ENCODE measurements at places on chromosomes 4 and X. TPM values are rescaled to one million over a fixed set of nuclear protein-coding genes. Genes with fewer than 3 reads are reported as not detected.
A peak's percentile ranks its signal among the peaks of the same experiment; 100 is the strongest.

TCEANC gene
- total RNA-seq = 6.9 TPM

FRAS1 gene
- not detected for total RNA-seq

HMX1 gene
- not detected for total RNA-seq

GAB3 gene
- total RNA-seq = 5.5 TPM

TBX22 gene
- not detected for total RNA-seq

SLC6A14 gene
- not detected for total RNA-seq

MAGEE2 gene
- total RNA-seq = not detected

ABRAXAS1 gene
- 18.7 TPM for total RNA-seq

- no peak for DNase-seq
- no peak overlapping the region for H3K4me3 ChIP-seq
- H3K4me1 ChIP-seq = no peaks in the 10 kb centered on the region
- peaks cover 6% of the 10 kb centered on the region for H3K27me3 ChIP-seq
- H3K27ac ChIP-seq = no peak overlapping the region
Measured at GRCh38 chr4:165524532-165525190, 145.9 kb downstream of the CPE start.

GRCh38 chr4:5204781-5205180 lies 153.5 kb downstream of the STK32B start:
- H3K27me3 ChIP-seq = no peaks in the 10 kb centered on the region
- no peak overlapping the region for H3K27ac ChIP-seq
- no peaks in the 10 kb centered on the region for H3K4me1 ChIP-seq
- H3K4me3 ChIP-seq = no peak overlapping the region
- H3K36me3 ChIP-seq = no peaks in the 10 kb centered on the region

DNA sequence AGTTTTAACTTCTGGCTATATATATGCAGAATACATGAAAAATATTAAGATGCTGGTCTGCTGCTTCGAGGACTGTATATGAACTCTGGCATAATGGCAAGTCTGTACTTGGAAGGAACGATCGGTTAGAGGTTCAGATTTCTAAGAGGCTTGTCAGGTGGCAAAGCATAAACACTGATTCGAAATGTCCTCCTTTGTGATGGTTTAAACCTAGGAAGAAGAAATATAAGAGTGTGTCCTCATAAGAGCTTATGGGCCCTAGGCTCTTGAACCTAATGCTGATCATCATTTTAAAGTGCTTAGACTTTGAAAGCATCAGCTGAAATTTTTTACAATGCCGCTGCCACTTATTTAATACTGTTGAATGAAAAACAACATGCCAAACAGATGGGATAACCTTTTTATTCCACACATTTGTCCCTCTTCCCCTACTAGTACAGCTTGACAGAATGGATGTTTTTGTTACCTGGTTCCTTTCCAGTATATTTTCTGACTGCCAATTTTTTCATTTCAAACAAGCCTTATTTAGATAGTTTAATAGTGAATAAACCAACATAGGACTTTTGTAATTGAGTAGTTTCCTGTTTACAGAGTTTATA lies 8.8 kb downstream of the SPRY1 start:
- H3K27me3 ChIP-seq = no peaks in the 10 kb centered on the region
- H3K27ac ChIP-seq = no peak overlapping the region
- H3K36me3 ChIP-seq = peaks cover 23% of the 10 kb centered on the region

DNA sequence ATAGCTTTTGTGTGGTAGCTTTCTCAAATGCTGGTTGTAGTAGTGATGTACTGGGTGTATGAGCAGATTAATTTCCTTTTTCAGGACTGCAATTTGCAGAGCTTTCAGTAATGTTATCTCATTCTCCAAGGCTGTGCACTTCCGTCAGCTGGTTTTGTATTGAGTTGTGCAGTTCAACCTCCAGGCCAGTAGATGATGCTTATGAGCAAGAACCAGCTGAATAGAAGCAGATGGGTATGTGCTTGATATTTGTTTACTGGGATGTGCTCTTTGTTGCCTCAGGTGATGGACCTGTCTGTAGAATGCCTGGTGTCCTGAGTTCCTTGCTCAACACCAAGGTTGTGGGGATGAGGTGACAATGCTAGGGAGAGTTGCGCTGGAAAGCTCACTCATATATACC lies 462.8 kb downstream of the PCDH18 start:
- no peaks in the 10 kb centered on the region for H3K36me3 ChIP-seq
- H3K27ac ChIP-seq = no peak overlapping the region
- H3K4me3 ChIP-seq = no peak overlapping the region
- no peaks in the 10 kb centered on the region for H3K27me3 ChIP-seq
- DNase-seq = no peak
- no peaks in the 10 kb centered on the region for H3K4me1 ChIP-seq

GRCh38 chr4:151876381-151876988 lies 115.7 kb upstream of the GATB start:
- H3K4me1 ChIP-seq = peaks cover 4% of the 10 kb centered on the region
- peaks cover 2% of the 10 kb centered on the region for H3K27me3 ChIP-seq
- H3K4me3 ChIP-seq = no peak overlapping the region
- no peak overlapping the region for H3K27ac ChIP-seq

DNA sequence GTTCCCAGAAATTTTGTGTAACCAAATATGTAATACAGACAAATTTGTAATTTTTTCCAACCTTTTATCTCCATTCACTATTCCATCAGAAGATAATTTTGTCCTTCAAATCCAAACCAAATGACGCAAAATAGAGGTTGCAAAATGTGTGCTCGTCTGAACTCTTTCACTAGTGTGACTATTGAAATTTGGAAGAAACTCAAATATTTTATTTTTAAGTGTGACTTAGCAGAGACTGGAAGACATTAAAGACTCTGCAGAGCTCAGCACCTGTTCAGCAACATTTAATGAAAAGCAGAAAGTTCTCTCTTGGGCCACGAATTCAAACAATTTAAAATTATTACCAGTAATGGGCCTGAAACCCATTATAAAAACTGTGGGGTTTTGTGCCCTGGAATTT lies 30.0 kb upstream of the APELA start:
- no peaks in the 10 kb centered on the region for H3K4me1 ChIP-seq
- no peaks in the 10 kb centered on the region for H3K27me3 ChIP-seq
- no peak for DNase-seq

- no peaks in the 10 kb centered on the region for H3K27me3 ChIP-seq
- H3K4me3 ChIP-seq = no peak overlapping the region
- H3K27ac ChIP-seq = no peak overlapping the region
- no peaks in the 10 kb centered on the region for H3K4me1 ChIP-seq
Measured at GRCh38 chr4:22029803-22030202, 81.2 kb upstream of the KCNIP4 start.

GRCh38 chr4:122118243-122118642 lies 33.9 kb upstream of the BLTP1 start:
- H3K4me1 ChIP-seq = peaks cover 20% of the 10 kb centered on the region
- DNase-seq = no peak
- H3K27me3 ChIP-seq = no peaks in the 10 kb centered on the region
- no peak overlapping the region for H3K4me3 ChIP-seq
- H3K36me3 ChIP-seq = no peaks in the 10 kb centered on the region

- no peaks in the 10 kb centered on the region for H3K27me3 ChIP-seq
- H3K4me3 ChIP-seq = peak overlapping the region; percentile 73
- peaks cover 18% of the 10 kb centered on the region for H3K4me1 ChIP-seq
- peak overlapping the region; percentile 90 for H3K27ac ChIP-seq
- H3K36me3 ChIP-seq = no peaks in the 10 kb centered on the region
Measured at GRCh38 chrX:14497184-14497666, 32.1 kb upstream of the GLRA2 start.

DNA sequence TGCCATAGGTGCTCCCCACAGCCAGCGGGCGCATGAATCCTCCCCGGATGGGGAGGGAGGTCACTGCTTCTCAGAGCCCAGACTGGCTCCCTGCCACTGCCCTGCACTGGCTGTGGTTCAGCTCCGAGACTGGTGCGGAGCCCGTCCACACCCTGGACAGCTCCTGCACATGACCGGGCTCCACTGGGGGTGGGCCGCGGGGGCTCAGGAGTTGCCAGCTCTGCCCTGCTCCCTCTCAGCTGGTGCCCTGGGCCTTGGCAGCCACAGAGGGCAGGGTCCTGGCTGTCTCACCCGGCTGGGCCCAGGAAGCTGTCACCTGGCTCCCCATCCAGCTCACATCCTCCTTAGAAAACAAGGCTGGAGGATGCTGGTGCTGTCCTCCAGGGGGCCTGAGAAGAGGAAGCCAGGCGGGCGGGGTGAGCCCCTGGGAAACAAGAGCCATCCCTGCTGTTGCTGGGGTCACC lies 64.9 kb upstream of the ADRA2C start:
- no peak overlapping the region for H3K4me3 ChIP-seq
- no peaks in the 10 kb centered on the region for H3K36me3 ChIP-seq
- no peak overlapping the region for H3K27ac ChIP-seq
- DNase-seq = no peak
- no peaks in the 10 kb centered on the region for H3K4me1 ChIP-seq

GRCh38 chrX:154051201-154051810 lies 31.6 kb upstream of the IRAK1 start:
- H3K27me3 ChIP-seq = no peaks in the 10 kb centered on the region
- no peak overlapping the region for H3K4me3 ChIP-seq
- peak overlapping the region; percentile 73 for H3K27ac ChIP-seq
- H3K36me3 ChIP-seq = peaks cover 30% of the 10 kb centered on the region
- DNase-seq = peak; percentile 77
- peaks cover 28% of the 10 kb centered on the region for H3K4me1 ChIP-seq

- H3K4me1 ChIP-seq = no peaks in the 10 kb centered on the region
- no peak overlapping the region for H3K4me3 ChIP-seq
- H3K27ac ChIP-seq = no peak overlapping the region
- H3K27me3 ChIP-seq = peaks cover 2% of the 10 kb centered on the region
Measured at GRCh38 chrX:68995780-68996551, 167.1 kb downstream of the EFNB1 start.

DNA sequence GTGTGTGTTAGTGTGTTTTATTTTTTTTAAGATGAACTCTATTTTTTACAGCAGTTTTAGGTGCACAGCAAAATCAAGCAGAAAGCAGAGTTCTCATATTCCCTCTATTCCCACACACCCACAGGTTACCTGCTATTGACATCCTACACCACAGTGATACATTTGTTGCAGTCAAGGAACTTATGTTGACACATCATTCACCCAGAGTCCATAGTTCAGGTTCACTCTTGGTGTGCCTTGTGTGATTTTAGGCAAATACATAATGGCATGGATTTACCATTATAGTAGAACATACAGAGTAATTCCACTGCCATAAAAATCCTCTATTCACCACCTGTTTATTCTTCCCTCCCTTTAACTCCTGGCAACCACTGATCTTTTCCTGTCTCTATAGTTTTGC lies 28.7 kb downstream of the DIAPH2 start:
- H3K27me3 ChIP-seq = no peaks in the 10 kb centered on the region
- peaks cover 2% of the 10 kb centered on the region for H3K36me3 ChIP-seq
- no peaks in the 10 kb centered on the region for H3K4me1 ChIP-seq
- no peak overlapping the region for H3K27ac ChIP-seq
- no peak overlapping the region for H3K4me3 ChIP-seq

DNA sequence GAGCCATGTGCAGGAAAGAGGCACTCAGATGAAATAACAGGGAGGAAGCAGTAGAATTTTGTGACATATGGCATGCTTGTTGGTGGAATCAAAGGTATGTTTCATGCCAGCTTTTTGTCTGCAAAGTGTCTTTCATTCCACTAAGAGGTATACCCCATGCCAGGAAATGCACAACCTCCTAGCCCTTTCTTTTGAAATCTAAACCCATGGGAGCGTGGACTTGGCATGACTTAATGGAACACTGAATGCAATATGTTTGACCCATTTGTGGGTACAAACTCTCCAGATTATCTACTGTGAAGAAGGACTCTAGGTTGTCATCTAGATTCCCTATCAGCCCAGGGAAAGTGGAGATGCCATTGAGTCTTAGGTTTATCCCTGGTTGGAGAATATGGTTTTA lies 338.3 kb upstream of the TEX13C start:
- H3K27ac ChIP-seq = no peak overlapping the region
- DNase-seq = no peak
- H3K27me3 ChIP-seq = no peaks in the 10 kb centered on the region
- no peak overlapping the region for H3K4me3 ChIP-seq

- H3K4me1 ChIP-seq = no peaks in the 10 kb centered on the region
- H3K36me3 ChIP-seq = no peaks in the 10 kb centered on the region
- H3K27me3 ChIP-seq = no peaks in the 10 kb centered on the region
- H3K27ac ChIP-seq = no peak overlapping the region
- DNase-seq = no peak
Measured at GRCh38 chr4:96366632-96367031, 526.7 kb downstream of the PDHA2 start.

DNA sequence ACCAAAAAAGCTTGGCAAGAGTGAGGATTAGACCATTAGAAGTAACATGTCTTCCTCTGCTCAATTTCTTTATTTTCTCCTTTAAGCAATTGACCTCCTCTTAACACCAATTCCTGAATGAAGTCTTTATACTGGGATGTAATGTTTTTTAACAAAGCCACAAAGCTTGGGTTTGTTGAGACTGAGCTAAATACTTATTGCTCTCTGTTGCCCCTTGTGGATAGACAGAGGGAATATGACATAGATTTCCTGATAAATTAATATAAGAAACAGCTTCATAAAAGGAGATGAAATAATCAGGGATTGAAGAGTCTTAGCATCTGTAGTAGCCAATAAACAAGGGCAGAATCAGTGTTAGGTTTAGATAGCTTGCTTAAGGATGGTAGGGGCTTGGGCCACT lies 57.6 kb downstream of the CCDC160 start:
- H3K36me3 ChIP-seq = no peaks in the 10 kb centered on the region
- peaks cover 7% of the 10 kb centered on the region for H3K27me3 ChIP-seq
- H3K4me1 ChIP-seq = no peaks in the 10 kb centered on the region
- H3K27ac ChIP-seq = no peak overlapping the region

GRCh38 chrX:139738581-139738980 lies 30.6 kb upstream of the MCF2 start:
- peak; percentile 33 for DNase-seq
- H3K27ac ChIP-seq = peak overlapping the region; percentile 79
- H3K27me3 ChIP-seq = no peaks in the 10 kb centered on the region

- H3K27me3 ChIP-seq = no peaks in the 10 kb centered on the region
- no peak overlapping the region for H3K4me3 ChIP-seq
- no peak for DNase-seq
- H3K4me1 ChIP-seq = peaks cover 15% of the 10 kb centered on the region
- H3K36me3 ChIP-seq = no peaks in the 10 kb centered on the region
Measured at GRCh38 chr4:184544788-184545409, 70.5 kb upstream of the IRF2 start.

GRCh38 chrX:29024871-29025270 lies 437.6 kb downstream of the IL1RAPL1 start:
- H3K27me3 ChIP-seq = no peaks in the 10 kb centered on the region
- H3K4me1 ChIP-seq = no peaks in the 10 kb centered on the region
- no peaks in the 10 kb centered on the region for H3K36me3 ChIP-seq
- no peak overlapping the region for H3K4me3 ChIP-seq
- DNase-seq = no peak
- H3K27ac ChIP-seq = no peak overlapping the region

GRCh38 chrX:82534086-82534597 lies 973.9 kb upstream of the POU3F4 start:
- no peak overlapping the region for H3K4me3 ChIP-seq
- no peaks in the 10 kb centered on the region for H3K27me3 ChIP-seq
- no peaks in the 10 kb centered on the region for H3K4me1 ChIP-seq

DNA sequence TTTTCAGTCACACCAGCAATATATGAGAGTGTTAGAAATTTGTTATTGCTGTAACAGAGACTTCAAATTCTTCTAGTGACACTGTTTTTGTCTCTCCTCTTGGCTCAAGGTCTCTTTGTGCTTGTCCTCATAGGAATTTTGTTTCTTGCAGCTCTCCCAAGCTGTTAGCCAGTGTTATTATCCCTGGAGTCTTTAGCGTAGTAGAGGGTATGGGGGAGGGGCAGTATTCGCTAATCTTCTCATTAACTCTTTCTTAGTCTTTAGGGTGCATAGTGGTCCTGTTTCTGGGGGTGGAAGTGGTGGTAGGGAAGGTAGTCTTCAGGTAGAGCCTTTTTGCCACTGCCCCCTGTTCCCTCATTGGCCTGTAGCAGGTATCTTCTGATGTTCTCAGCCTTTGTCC lies 79.4 kb downstream of the JADE3 start:
- H3K27me3 ChIP-seq = no peaks in the 10 kb centered on the region
- H3K36me3 ChIP-seq = no peaks in the 10 kb centered on the region
- H3K4me3 ChIP-seq = no peak overlapping the region
- no peak overlapping the region for H3K27ac ChIP-seq
- DNase-seq = no peak
